ENCODE measurements at places on chromosomes 1 and 21. TPM values are rescaled to one million over a fixed set of nuclear protein-coding genes. Genes with fewer than 3 reads are reported as not detected.

The DRAXIN gene
- 0.10 TPM for polyA plus RNA-seq

DNA sequence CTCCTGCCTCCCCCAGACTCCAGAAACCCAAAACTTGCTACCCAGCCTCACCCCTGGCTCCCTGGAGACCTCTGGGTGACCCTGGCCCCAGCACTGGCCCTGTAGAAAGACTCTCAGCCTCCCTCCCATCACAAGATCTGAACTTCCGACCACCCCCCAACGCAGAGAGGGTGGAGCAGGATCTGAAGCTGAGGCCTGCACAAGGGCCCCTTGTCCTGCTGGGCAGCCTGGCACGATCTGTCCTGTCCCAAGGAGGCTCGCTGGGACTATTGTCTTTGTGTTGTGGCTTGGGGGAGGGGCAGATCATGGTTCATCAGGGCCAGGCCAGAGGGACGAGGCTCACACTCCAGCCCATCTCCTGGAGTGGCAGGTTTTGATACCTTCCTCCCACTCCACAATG, 20.0 kb downstream of the PHLDA3 start:
- no peak for DNase-seq

GRCh38 chr1:27570356-27570755, 33.6 kb downstream of the AHDC1 start:
- DNase-seq = no peak

DNA sequence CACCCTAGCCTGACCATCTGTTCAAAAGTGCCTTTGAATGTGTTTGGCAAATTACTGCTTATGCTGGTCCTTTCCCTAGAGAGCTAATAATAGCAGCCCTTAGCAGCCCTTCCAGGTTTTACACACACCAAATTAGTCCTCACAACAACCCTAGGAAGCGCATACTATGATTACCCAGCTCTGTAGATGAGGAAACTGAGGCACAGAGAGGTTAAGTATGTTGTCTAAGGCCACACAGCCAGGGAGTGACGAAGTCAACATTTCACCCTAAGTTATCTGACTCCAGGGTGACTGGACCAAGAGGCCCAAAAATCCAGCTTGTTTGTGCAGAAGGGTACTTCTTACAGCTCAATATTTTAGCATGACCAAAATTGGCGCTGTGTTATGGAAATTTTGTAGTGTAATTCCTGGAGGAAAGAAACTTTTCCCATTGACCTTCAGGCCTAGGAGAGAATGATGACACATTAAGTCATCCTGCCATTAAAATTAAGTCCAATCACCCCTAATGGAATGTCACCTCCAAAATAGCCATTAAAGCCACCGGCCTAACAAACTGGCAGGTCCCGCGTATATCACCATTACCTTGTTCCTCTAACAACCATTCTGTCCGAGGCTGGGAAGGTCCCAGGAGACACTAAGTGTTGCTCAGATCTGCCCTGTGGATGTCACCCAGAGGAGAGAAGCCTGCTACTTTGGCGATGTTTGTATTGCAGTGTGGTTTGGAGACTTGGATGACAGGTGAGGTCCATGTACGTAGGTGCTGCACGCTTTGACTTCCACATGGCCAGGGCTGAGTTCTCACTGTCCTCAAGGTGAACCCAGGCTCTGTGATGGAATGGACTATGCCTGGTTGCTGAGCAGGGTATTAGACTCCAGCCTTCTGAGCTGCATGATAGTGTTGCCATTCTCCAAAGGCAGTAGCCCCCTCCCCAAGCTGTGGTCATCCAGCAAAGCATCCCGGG, 258.3 kb downstream of the TOMM20 start:
- no peak for DNase-seq
